Activated CD8-positive, alpha-beta memory T cell treated with anti-CD3 and anti-CD28 coated beads for 1 hour (primary cell): ENCODE measurements at places on chromosomes 5 and 9.

DNA sequence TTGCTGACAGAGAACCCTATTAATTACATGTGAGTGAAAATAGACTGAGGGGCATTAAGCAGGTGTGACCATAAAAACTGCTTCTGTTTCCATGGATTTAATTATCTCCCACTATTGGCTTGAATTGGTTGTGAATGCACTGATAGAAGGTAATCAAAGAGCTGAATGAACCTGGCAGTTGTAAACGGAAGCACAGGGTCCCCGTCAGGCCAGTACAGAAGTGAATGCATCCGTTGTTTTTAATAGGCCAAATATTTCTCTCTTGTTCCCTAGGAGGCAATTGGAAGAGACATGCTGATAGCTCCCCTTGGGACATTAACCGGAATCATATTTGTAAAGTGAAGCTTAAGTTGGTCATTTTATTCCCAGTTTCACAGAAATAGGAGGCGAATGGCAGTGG is 147.0 kb downstream of the CAVIN4 start:
- DNase-seq: no peak

GRCh38 chr5:141838326-141839014 is 39.7 kb downstream of the PCDH1 start:
- DNase-seq: no peak

- no peak for DNase-seq
These were observed 59.8 kb upstream of the GOLPH3 start for GRCh38 chr5:32233696-32234447.

- no peak for DNase-seq
These were observed 28.0 kb downstream of the RFK start for GRCh38 chr9:76366275-76366674.

DNA sequence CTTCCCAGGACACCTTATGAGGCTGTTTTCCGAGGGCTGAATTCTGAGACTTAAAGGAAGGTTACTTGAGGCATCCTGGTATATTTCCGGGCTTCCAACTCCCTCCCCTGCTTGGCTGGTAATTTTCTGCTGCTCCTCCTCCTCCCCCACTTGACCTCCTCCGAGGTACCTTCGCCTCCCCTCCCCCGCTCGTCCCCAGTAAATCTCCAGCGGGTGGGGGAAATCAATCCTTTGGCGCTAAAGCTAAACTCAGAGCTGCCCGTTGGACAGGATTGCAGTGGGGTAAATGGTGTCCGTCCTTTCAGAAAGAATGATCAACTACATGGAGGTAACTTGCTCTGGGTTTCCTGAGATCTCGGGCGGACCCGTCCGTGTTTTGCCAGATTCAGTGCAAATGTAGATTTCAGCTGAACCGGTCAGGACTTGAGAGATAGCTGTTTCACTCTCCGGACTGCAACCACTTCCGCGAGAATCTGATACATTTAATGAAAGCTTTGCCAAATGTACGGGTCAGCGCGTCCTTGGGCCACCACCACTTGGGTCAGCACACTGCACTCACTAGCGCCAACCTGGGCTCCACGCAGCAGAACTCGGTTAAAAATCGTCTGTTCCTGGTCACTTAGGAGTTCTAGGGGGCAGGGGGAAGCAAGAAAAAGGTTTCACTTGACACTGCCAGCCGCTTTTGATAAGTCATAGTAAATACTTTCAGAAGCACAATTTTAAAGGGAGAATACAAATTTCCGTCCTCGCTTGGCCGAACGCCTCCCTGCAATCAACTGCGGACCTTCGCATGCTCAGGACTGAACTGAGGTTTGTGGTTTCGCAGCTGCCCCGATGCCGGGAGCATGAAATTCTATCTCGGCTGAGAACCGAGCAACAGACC is 4.6 kb upstream of the ISL1 start:
- no peak for DNase-seq

- DNase-seq: no peak
These were observed 408.7 kb downstream of the ARHGEF28 start for GRCh38 chr5:74034733-74035132.

DNA sequence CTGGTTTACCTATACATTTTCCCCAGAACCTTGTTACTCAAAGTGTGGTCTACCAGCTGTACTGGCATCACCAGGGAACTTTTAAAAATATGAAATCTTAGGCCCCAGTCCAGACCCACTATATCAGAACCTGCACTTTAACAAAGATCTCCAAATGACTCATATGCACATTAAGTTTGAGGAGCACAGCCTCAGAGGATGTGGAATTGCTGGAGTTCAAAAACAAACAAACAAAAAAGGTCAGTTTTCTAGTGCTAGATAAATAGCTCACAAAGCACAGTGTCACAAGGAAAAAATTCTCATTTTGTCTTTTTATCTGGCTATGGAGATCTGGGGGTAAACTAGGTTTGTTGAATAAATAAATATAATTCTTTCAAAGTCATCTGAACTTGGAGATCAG is 68.9 kb upstream of the ANKRD55 start:
- no peak for DNase-seq

DNA sequence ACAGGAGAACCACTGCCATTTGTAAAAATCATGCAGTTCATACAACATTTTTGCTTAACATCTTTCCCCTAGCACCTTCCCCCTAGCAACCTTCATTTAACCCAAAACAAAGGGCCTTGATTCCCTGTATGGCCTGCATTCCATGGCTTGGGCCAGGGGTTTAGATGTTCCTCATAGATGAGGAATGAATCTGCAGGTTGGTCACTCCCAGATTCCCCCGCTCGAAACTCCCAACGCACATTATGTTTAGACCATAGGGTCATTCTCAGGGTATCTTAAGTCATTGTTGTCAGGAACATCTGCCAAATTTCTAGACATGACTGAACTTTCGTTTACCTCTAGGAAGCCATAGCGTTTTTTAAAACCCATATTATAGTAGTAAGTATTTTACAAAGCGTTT is 282.2 kb upstream of the VLDLR start:
- no peak for DNase-seq

GRCh38 chr5:96149546-96149945 is 187.9 kb upstream of the ELL2 start:
- DNase-seq: no peak

DNA sequence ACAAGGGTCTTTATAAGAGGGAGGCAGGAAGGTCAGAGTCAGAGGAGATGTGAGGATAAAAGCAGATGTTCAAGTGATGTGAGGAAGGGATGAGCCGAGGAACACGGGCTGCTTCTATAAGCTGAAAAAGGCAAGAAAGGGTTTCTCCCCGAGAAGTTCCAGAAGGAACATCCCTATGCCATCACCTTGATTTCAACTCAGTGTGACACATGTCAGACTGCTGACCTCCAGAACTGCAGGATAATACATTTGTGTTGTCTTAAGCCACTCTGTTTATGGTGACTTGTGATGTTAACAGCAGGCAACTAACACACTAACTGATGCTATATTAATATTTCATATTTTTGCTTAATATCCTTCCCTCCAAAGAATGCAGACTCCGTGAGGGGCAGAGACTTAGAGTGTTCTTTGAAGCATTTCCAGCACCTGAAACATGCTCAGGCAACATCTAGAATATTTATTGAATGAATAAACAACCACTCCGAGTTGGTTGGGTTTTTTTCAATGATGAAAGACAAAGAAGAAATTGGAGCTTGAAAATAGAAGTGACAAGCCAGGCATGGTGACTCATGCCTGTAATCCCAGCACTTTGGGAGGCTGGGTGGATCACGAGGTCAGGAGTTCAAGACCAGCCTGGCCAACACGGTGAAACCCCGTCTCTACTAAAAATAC is 77.6 kb upstream of the ADRA1B start:
- DNase-seq: no peak

- no peak for DNase-seq
These were observed 81.2 kb upstream of the DNAH5 start for GRCh38 chr5:14025569-14026286.
